Central memory CD8-positive, alpha-beta T cell (primary cell): ENCODE measurements at places on chromosomes 16 and 17.

- DNase-seq = no peak
Observed at GRCh38 chr17:63138713-63139112, 172.7 kb downstream of the TANC2 start.

- DNase-seq = peak; percentile 36
Observed at GRCh38 chr16:58198022-58198683, at the start of gene CSNK2A2. Gene CSNK2A2, minus strand, starts transcription at chr16:58198106. Its CDS starts 370 bp downstream, at chr16:58197736.

GRCh38 chr16:30539000-30539964, 4.6 kb upstream of the ZNF747 start:
- DNase-seq = no peak

- peak; percentile 74 for DNase-seq
Observed at GRCh38 chr17:50547035-50547735, at the start of gene SPATA20. Gene SPATA20, plus strand, starts transcription at chr17:50547174. Its CDS starts 35 bp downstream, at chr17:50547209.

DNA sequence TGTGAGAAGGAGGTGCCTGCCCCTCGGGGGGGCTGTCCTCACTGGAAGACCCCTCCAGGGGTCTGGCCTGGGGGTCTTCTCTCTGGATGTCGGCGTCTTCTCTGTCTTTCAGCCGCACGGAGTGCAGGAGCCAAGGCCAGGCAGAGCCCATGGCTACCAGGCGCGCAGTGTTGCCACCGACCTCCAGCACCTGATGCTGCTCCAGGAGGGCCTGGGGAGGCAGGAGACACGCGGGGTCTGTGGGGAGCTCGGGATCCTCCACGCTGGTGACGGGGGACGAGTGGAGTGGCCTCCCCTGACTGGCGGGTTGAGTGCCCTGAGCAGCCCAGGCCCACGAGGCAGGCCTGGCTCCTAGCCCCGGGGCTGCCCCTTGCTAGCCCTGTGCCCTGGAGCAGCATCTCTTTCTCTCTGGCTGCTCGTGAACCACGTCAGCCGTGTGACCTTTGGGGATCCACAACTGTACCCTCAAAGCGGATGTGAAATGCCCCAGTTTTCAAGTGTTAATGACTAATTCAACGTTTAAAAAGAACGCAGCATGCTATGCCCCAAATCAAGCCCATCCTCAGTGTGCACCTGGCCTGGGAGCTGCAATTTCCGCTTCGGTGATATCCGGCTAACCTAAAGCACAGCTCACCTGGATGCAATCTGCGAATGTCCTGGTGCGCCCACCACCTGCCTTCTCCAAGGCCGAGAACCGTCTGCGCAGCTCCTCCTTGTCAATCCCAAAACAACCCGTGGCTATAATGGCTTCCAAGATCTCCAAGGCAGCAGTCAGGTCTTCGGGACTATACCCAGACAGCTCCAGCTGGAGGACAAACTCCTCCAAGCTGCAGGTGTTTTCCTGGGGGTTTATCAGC, 62.9 kb downstream of the IL21R start:
- DNase-seq = peak; percentile 36

DNA sequence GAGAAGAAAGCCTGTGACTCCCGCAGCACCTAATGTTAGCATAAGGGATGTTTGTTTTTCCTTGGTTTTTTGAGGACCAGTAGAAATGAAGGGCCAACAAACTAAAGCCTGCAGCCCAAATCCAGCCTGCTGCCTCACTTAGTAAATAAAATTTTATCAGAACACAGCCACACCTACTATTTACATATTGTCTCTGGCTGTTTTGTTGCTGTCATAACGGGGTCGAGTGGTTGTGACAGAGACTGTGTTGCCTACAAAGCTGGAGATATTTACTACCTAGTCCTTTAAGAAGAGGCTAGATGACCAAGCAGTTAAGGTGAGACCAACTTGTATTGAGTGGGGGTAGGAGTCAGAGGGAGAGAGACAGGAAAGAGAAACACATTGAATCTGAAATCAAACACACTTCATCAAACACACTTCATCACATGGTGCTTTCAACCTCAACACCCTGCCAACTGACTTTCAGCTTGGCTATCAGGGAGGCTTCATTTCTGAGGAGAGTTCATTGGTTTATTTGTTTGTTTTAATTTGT, 546.3 kb upstream of the CDH11 start:
- DNase-seq = no peak

DNA sequence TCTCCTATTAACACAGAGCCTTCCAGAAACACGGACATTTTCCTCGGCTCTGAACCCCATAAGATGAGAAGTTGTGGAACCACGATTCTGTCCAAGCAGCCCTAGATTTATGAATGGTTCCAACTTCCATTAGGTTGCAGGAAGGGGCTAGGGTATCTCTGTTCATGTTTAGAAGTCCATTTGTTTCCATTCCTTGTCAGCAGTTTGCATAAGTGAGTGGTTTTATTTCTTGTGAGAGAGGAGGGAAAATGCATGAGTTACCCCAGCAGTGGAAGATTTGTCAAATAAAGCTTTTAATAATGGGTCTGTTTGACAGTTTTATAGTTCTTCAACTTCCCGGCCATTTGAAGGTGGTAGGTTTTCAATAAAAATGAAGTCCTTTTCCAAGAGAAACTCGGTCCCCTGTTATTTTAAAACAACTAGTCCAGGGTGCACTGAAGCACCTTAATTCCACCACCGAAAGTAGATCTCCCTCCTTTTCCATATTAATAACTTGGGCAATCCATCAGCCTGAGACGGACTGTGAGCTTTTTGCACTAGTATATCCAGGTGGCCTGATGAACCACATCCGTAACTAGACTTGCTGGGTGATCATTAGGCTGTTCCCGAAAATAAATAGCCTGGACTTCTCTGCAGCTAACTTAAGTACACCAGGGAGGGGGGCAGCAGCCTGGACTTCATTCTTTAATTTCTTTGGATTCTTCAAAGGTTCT, 181.3 kb downstream of the TMEM114 start:
- DNase-seq = no peak

DNA sequence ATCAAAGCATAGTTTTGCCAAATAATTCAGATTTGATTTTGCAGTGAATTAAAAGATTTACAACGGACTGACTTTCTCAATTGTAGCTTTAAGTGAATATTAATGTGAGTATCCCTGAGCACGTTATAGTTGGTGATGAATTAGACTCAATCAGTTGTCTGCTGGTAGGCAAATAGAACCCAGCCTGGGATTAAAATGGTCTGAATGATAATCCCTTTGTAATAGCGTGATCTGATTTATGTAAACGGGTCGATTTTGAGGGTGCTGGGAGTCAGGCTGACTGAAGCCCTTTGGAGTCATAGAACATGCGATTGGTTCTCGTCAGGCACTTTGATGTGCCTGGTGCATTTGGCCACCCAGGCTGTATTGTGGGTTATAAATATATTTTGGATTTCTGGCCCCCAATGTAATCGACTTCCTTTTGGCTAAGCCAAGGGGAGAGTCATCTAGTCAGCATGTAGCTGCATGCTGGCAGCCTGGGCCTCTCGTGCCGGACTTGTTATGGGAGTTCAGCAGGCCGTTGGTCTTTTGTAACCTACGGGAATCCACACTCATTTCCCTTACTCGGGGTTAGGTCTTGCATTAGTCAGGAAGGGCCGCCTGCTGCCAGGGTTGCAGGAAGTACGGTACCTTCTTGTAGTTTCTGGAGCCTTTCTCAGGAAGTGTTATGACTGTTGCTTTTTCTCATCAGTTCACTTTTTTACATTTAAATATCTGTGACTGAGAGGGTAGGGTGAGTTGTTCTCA, 5.4 kb downstream of the PGS1 start:
- no peak for DNase-seq

DNA sequence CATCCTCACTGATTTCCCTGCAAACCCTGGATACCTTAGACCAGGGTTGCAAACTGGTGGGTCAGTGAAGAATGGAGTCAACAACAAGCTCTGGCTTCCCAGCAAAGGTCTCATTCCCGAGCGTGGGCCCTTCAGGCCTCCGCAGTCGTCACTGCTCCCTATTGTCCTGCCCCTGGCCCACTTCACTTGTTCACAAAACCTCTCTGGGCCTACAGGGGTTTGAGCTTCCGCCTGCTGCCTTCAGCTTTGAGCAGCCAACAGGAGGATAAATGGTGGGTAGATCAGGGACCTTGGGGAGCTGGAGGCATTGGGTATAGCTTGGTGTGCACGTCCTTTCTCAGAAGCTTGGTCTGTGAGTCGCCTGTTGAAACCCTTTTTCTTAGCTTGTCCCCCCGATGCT, 148.8 kb downstream of the KATNIP start:
- no peak for DNase-seq

- no peak for DNase-seq
Observed at GRCh38 chr17:8160741-8161221, 2.0 kb downstream of the VAMP2 start.

DNA sequence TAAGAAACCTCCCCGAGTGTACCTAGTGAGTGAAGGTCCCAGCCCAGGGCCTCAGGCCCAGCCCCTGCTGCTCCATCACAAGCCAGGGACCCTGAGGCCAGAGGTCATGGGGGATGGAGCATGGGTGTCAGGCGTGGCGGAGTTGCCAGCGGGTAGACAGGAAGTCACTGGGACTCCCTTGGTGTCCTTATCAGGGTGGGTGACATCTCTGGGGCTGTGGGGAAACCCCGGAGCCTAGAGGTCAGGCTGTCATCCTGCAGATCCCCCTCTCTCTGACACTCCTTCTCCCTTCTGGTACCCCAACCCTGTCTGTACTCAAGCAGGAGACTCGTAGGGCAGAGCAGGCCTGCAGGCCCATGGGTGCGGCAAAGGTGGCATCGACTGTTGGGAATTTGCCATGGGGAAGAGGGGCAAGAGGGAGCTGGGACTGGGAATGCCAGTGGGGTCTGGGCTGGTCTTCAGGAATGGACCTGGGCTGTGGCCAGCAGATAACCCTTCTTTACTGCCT, 10.8 kb upstream of the ADGRG1 start:
- DNase-seq = no peak

DNA sequence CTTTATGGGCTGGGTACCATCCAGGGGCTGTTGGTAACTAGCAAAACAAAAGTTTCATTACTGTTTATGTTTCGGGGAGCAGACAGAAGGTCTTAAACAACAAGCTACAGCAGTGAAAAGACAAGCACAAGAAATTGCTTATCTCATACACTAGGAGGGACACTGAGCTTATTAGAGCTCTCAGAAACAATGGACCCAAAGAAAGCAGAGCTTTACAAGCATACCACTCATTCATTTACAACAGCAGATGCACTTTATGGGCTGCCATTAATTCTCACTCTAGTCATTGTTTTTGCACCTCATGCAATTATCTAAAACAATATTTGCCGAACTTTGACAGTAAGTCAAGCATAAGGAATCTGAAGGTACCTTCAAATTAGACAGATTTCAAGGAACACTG, 10.0 kb downstream of the KRT16 start:
- no peak for DNase-seq

DNA sequence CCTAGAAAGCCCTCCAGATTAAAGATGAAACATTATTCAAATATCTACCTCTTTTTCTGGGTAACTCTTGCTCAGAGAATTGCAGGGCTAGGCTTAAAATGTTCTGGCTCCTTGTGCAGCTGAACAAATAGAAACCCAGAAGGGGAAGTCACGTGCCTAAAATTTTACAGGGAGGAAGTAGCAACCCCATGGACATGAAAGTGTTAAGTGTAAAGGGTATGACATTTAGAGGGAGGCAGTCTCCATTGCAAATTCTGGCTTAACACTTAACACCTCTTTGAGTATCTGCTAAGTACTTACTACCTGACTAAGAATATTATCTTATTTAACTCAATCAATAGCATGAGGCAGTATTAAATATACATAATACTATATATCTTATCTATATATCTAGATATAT, 376.1 kb upstream of the ERCC4 start:
- no peak for DNase-seq

GRCh38 chr17:78327880-78328279, 32.0 kb downstream of the SOCS3 start:
- no peak for DNase-seq

DNA sequence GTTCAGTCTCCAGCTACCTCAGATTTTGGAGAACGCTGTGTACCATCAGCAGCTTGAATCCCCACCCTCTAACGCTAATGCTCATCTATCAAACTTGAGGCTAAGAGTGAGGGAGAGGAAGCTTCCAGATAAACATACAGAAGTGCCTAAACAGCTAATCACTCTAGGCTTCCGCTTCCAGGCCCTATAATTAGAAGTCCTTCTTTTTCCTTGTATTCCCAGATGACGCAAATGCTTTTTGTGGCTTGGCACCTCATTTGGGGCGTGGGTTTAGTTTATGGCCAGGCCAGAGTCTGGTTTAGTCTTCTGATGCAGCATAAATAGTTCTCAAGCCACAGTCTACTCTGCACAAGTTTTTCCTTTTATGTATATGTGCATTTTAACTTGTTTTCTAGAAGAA, 263.4 kb downstream of the BCAS3 start:
- DNase-seq = no peak

DNA sequence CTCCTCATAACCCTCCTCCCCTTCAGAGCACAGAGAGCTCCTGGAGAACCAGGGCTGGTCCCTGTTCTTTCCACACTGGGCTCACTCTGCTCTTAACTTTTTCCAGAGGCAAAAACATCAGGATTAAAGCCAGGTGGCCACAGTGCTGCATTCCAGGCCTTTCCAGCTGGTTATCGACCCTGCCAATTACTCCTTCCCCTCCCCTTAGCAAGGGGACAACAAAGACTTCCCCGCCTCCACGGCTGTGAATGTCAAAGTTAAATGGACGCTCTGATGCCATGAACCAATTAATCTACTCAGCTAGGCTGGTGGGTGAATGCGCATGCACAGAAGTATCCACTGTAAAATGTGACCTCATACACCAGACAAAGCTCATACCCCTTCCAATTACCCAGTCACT, 23.1 kb downstream of the ACLY start:
- DNase-seq = no peak

- no peak for DNase-seq
Observed at GRCh38 chr16:73882651-73883050, 414.0 kb upstream of the PSMD7 start.

DNA sequence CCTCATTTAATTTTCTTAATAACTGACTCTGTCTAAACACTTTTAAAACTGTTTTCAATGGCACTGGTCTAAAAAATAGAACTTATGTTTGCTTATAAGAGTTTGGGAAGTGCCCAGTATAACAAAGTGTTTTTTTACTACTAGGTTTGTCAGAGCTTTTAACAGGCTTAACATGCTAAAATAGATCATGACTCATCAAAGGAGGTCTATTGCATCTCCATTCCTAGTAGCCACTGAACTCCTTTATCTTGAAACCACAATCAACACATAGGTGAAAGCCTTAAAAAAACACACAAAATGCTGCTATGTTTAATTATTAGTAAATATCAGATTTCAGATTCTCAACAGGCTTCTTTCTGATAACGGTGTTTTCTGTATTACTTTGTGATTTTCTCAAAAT, 196.4 kb upstream of the KIF2B start:
- DNase-seq = no peak

DNA sequence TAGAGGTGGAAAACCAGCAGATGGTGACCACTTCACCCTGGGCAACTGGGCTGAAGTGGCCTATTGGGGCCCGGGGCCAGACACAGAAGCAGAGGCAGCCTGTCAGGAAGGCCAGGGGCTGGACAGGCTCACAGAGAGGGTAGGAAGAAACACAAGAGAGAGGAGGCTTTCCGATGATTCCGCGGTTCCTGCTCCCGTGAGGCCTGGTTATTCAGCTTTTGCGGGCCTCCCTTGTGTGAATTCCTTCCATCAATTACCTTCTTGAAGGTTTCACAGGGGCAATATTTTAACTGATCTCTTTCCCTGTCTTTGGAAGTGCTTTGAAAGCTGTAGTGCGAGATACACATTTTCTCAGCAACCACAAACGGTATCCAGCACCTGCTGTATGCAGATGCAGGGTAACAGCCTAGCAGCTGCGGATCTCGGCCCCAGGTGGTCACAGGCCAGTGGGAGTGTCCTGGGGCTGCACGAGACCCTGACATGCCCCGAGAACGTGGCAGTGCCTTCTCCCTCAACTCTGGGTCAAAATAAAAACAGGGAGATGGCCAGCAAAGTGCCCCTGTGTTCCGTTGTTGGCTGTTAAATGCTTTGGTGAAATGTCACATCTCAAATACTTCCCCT, 11.6 kb upstream of the CMIP start:
- DNase-seq = no peak

- no peak for DNase-seq
Observed at GRCh38 chr17:68089881-68090280, 54.3 kb downstream of the KPNA2 start.
